ENCODE measurements at places on chromosomes 2 and 18.

- peak; percentile 87 for DNase-seq
Observed at GRCh38 chr2:42169100-42169873, at the start of gene EML4. TSS of gene EML4 (plus strand) at chr2:42169353. CDS start at chr2:42169612, 259 bp downstream.

- no peak for DNase-seq
Observed at GRCh38 chr2:241818943-241819270, 9.9 kb downstream of the NEU4 start.

GRCh38 chr2:200716386-200716785 lies 95.3 kb upstream of the BZW1 start:
- no peak for DNase-seq

GRCh38 chr2:216991563-216991962 lies 131.7 kb upstream of the TNP1 start:
- no peak for DNase-seq

GRCh38 chr18:2881088-2881839 lies 34.5 kb downstream of the EMILIN2 start:
- no peak for DNase-seq

DNA sequence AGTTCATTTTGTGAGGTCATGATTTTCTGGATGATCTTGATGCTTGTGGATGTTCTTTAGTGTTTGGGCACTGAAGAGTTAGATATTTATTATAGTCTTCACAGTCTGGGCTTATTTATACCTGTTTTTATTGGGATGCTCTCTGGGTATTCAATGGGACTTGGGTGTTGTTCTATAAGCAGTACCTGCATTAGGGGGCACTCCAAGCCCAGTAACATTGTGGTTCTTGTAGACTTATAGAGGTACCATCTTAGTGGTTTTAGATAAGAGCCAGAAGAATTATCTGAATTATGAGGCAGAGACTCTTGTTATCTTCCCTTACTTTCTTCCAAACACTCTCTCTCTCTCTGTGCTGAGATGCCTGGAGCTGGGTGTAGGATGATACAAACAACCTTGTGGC lies 470.0 kb downstream of the PIK3C3 start:
- DNase-seq, result no peak

- no peak for DNase-seq
Observed at GRCh38 chr2:64779117-64779690, 125.5 kb upstream of the SERTAD2 start.

- DNase-seq, result no peak
Observed at GRCh38 chr2:227456102-227456501, 15.9 kb upstream of the AGFG1 start.

- no peak for DNase-seq
Observed at GRCh38 chr2:192419786-192420185, 225.1 kb upstream of the TMEFF2 start.

DNA sequence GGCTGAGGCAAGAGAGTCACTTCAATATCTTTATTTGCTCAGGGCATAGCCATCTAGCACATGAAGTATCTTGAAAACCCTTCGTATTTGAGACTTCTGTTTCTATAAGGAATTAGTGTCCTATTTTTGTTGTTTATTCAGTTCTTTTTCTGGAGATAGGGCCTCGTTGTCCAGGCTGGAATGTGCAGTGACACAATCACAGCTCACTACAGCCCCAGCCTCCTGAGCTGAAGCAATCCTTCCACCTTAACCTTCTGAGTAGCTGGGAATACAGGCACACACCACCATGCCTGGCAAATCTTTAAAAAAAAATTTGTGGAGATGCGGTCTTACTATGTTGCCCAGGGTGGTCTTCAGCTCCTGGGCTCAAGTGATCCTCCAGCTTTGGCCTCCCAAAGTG lies 50.6 kb downstream of the PSMD14 start:
- DNase-seq, result no peak

DNA sequence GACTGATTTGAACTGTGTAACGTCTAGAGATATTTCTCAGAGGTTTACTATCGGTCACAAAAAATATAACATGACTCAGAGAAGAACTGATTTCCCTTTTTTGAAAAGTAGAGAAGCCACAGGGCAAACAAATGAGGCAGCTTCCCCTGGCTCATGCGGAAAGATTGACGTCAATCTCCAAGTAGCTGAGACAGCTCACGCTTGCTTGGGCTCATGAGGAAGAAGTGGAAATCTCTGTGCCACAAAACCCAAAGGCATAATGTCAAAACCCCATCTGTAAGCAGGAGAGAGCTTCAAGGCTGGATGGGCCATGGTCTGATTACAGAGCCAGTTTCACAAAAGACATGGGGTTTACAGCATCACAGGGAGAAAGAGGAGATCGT lies 188.1 kb downstream of the ARL4C start:
- DNase-seq, result peak; percentile 42

DNA sequence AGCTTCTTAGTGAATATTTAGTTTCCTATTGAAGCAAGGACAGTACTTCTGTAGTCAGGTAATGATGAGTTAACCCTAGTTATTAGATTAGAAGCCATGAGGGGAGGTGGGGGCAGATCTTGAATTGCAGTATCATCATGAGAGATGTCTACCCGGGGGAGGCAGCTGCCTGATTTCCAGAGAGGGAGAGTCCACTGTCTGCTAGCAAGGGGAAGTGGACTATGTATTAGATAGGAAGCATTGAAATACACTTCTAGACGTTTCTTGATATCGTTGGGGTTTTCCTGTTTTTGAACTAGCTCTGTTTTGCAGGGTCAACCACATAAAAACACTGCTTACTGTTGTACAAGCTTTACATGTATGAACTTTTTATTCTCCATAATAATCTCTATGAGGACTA lies 38.8 kb downstream of the APLF start:
- no peak for DNase-seq

- no peak for DNase-seq
Observed at GRCh38 chr2:153575171-153575853, 96.8 kb upstream of the RPRM start.

- no peak for DNase-seq
Observed at GRCh38 chr2:241944821-241945220, 75.3 kb downstream of the RTP5 start.

GRCh38 chr2:43270930-43271615 lies 44.7 kb upstream of the ZFP36L2 start:
- DNase-seq, result no peak

DNA sequence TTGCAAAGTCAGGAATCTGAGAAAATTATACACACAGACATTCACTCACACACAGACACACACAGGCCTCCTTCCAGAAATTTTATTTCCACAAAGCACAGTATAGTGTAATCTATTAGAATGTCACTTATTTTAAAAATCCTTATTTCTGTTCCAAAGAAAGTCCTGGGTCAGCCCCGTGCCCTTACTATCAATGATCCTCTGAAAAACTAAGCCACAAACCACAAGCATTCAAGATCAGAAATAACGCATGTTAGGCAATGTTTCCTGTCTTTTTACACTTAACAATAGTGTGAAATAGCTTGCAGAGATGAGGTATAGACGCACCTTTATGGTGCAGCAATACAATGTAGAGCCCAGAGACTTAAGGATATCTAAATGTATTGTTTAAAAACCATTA lies 25.8 kb downstream of the TBC1D8 start:
- DNase-seq, result no peak

GRCh38 chr2:201342923-201343322 lies 14.2 kb downstream of the FLACC1 start:
- DNase-seq, result no peak

DNA sequence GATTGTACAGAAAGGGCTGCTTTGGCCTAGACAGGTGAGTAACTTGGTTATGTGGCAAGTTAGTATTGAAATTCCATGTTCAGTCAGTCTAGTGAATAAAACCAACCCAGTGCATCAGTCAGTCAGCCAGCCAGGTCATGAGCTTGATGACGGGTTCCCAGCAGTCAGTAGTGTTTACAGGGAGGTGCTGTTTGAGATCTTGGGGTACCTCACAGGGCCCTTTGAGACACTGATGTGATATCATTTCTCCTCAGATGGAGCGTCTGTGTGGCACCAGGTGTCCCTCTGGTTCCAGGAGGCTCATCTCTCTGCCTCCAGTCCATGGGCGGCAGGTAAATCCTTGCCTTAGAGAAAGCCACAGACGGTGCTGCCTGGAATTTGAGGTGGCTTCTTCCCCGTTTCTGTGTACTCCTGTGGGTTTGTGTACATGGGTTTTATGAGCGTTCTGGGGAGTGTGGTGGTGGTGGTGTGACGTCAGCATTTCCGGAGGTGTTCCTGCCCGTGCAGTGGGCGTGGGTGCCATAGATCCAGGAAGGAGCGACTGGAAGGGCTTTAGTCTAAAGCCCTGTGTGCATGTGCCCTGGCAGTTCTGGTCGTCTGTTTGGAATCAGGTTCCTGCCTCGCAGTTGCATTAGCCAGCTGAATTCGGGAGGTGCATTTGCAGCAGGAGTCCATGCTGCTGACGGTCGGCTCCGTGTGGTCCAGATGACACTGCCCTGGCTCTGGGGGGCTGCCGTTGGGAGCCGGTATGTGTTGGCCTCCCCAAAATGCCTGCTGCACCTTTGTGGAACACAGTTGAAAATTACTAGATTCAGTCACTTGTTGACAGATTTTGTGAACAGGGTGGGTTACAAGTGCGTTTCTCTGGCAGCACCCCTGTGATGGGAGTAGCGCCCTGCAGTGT lies 2.1 kb downstream of the CTDP1 start:
- peak; percentile 28 for DNase-seq

DNA sequence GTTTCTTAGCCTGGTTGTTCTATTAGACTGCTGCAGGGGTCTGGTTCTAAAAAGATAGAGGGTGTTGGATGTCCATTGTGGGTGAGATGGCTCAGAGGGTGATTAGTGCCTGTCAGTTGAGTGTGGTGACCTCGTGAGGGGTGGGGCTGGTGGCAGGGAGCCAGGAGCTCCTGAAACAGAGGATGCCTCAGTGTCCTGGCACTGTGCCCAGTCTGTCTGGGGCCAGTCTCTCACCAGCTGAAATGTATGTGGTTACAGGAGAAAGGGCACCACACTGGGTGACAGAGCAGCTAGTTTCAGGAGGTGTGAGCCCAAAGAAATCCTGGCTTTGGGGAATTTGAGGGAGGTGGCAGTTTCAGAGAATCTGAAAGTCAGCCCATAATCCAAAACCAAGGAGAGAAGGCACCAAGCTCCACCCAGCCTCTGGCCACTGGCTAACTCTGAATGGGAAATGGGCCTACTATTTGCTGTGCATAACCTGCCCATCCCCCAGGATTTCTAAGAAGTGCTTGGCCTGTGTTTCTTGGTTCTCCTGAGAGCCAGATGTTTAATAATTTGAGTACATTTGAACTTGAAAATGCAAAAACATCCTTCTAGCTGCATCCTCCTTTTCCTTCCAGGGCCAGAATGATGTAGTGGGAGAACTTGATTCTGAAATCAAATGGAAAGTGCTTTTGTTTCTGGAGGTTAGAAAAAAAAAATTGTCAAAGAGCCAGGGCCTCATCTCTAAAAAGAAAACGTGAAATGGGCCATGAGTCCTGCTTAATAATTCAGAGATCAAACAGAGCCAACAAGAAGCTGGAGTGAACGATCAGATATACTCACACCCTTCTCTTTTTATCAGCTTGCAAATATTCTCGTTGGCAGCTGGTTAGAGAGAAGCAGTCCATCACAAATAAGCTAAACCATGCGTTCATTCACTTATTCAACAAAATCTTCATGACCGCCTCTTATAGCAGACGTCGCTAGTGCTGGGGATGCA lies 92.3 kb downstream of the B3GNT2 start:
- peak; percentile 39 for DNase-seq

DNA sequence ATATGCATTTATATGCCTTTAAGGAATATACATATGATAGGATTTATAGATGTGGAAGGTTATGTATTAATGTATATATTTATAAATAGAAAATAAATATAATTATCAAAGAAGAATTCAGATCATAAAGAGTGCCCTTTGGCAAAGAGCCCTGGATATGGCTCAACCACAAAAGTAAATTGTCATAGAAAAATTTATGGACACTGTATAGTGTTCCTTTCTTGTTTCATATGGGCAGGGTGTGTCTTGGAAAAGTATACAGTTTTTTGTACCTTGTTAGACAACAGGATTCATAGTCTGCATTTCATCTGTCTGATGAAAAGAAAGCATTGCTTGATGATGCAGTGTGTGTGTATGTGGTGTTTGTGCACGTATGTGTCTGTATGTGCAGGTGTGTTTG lies 2.9 kb downstream of the UGT1A7 start:
- DNase-seq, result no peak

- DNase-seq, result no peak
Observed at GRCh38 chr2:54936766-54937165, 113.5 kb downstream of the RTN4 start.

DNA sequence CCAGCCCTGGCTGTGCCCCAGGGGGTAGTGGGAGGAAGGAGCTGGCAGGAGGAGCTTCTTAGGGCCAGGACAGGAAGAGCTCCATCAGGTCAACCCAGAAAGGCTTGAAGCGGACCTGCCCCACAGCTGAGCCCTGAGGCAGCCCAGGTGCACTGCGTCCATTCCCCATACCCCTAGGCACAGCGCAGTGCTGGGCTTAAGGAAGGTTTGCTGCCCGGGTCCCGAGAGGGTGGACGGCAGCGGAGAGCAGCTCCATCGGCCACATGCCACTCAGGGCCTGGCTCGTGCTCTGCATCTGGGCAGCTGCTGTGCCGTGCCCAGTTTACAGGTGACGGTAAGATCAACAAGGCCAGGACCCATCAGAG lies 26.4 kb downstream of the DNMT3A start:
- DNase-seq, result no peak

DNA sequence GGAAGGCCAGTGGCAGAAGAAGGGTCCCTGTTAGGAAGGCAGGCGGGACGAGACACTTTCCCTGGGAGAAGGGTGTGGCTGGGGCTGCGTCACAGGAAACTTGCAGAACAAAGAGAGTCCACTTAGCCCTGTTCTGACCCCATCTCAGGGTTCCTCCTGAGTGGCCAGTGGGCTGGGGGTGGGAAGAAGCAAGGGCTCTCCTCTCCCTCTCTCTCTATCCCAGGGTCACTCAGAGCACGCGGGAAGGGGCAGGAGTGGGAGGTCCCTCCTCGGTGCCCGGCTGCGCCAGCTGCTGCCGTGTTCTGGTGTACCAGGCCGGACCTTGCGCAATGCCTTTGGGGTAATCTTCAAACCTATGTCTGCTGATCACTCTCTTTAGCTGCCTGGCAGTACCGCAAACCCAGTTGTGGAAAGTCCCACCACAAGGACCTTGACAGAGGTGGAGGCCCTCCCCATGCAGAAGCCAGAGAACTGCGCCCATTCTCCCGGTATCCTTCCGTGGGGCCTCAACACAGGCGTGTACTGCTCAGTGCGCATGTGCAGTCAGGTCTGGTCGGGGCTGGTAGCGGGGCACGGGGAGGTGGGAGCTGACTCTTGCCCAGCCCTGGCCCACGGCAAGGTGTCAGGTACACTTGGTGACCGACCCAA lies 47.8 kb upstream of the ST3GAL5 start:
- no peak for DNase-seq

- DNase-seq, result no peak
Observed at GRCh38 chr2:44330801-44331200, 30.5 kb downstream of the PREPL start.

DNA sequence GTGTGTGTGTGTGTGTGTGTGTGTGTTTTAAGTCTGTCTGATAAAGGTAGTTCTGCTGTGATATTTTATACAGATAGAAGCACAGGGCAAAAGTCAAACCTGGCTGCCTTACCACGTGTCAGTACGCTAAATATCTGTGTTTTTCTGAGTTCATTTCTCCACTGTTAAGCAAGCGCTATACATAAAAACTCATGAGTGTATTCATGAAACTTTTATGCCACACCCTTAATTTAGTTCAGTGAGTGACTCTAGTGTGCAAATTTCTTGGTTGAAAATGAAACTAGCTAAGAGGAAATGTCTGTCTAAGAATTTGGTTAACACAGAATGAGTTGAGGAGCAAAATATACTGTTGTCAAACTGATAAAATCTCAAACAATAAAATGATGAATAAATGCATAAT lies 11.2 kb downstream of the CASP10 start:
- no peak for DNase-seq

Measured in stimulated activated CD8-positive, alpha-beta memory T cell treated with anti-CD3 and anti-CD28 coated beads, Interleukin-12 subunit alpha, Interleukin-12 subunit beta, amount 100 ng/mL, for 4 hours (primary cell).